ENCODE measurements at places on chromosomes 3 and 15. TPM values are rescaled to one million over a fixed set of nuclear protein-coding genes. Genes with fewer than 3 reads are reported as not detected.

TRPM1 gene
- not detected for total RNA-seq

KLHDC8B gene
- 24.3 TPM for total RNA-seq

GRCh38 chr3:98778383-98778782 lies 15.2 kb downstream of the ST3GAL6 start:
- H3K36me3 ChIP-seq: peaks cover 10% of the 10 kb centered on the region
- no peak for DNase-seq
- H3K4me3 ChIP-seq: no peak overlapping the region
- H3K27me3 ChIP-seq: no peaks in the 10 kb centered on the region

CRTAP gene
- 184 TPM for total RNA-seq

DNA sequence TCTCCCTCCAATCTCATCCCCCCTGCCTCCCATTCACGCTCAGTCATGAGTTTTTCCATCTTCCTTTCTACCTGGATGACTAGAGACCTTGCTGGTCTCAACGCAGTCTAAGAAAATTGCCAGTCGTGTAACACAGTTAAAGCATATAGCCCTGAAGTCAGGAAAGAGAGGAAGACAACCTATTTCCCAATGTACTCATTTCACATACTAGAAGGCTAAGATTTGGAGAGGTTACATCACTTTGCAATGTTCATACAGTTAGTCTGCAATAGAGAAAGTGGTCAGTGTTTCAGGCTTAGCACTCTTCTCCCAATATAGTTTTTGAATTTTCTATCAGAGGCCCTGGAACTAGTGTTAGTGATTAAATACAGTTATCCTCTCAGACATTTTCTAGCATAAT lies 278.6 kb downstream of the EDEM1 start:
- no peaks in the 10 kb centered on the region for H3K36me3 ChIP-seq
- no peak overlapping the region for H3K27ac ChIP-seq
- H3K27me3 ChIP-seq: no peaks in the 10 kb centered on the region
- peaks cover 16% of the 10 kb centered on the region for H3K4me1 ChIP-seq
- DNase-seq: no peak

DNA sequence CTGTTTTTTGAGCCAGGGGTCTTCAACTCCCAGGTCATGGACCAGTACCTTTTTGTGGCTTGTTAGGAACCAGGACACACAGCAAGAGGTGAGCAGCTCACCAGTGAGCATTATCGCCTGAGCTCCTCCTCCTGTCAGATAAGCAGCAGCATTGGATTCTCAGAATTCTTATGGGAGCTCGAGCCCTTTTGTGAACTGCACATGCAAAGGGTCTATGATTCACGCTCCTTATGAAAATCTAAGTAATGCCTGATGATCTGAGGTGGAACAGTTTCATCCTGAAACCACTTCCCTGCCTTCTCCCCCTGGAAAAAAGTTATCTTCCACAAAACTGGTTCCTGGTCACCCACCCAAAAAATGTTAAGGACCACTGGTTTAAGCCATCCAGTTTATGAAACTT lies 1047.6 kb downstream of the OTOL1 start:
- H3K36me3 ChIP-seq: no peaks in the 10 kb centered on the region
- no peak overlapping the region for H3K4me3 ChIP-seq
- H3K27ac ChIP-seq: no peak overlapping the region
- no peaks in the 10 kb centered on the region for H3K27me3 ChIP-seq
- DNase-seq: no peak

- no peak overlapping the region for H3K4me3 ChIP-seq
- H3K36me3 ChIP-seq: peaks cover 41% of the 10 kb centered on the region
- peaks cover 18% of the 10 kb centered on the region for H3K4me1 ChIP-seq
- H3K27me3 ChIP-seq: no peaks in the 10 kb centered on the region
Measured at GRCh38 chr3:47117807-47118364, 46.0 kb downstream of the SETD2 start.

GRCh38 chr15:40743485-40743901 lies 11.6 kb downstream of the RMDN3 start:
- peaks cover 41% of the 10 kb centered on the region for H3K36me3 ChIP-seq
- no peaks in the 10 kb centered on the region for H3K27me3 ChIP-seq
- DNase-seq: no peak
- H3K4me3 ChIP-seq: no peak overlapping the region
